ENCODE measurements at places on chromosomes 6 and 20.

DNA sequence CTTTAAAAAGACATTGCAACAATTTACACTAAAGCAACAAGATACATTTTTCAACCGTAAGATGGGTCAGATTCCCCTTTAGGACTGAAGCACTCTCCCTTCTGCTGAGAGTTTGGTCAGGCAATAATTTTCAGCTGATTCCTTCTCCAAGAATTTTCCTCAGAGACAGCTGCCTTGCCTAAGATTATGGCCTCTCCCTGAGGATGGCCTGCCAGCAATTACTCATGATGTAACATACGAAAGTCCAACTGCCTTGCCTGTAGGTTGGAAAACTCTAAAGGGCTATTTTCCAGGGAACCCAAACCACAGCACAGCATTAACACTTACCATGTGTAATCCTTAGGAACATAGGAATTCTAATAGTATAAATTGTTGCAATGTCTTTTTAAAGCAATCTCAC is 229.1 kb upstream of the FLRT3 start:
- DNase-seq: no peak

DNA sequence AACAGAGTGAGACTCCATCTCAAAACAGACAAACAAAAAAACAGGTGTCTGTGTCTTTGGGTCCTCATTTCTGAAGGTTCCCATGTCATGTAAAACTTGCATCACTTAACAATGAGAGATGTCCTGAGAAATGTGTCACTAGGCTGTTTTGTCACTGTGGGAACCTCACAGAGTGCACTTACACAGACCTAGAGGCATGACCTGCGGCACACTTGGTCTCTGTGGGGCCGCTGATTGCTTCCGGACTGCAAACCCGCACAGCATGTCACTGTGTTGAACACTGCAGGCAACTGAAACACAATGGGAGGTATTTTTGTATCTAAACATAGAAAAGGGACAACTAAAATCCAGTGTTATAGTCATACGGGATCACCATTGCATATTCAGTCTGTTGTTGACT is 42.3 kb upstream of the TMEM181 start:
- DNase-seq: peak; percentile 43

DNA sequence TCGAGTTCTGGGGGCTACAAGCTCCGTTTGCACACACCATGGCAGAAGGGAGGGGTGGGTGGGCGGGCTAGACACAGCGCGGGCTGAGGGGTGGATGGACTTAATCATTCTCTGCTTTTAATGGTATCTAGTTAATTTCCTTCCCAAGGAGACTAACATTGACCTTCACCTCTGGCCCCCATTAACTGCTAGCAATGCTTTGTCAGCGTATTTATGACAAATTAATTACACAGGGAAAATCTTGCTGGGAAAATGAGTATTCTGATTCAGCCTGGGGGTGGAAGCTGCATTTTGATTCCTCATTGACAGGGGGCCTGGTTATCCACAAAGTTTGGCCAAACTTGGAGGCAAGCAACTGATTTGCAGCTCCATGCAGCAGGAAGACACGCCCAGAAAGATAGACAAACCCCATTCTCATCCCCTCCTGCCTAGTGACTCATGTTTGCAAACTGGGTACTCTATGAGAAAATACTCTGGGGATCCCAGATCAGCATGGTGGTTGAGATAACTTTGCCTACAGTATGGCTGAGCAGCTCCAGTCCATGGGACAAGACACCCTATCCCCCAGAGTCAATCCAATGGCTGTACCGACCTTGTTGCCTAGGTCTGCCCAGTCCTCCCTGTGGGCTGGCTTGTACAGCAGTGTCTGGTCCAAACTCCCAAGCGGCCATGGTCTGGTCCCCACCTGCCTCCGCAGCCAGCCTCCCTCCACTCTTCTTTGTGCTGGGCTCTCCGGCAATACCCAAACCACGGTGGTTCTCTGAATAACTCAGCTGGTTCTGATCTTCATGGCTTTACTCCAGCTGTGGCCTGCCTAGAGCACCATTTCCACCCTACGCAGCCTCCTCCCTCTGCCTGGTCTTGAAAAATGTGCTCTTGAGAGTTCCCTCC is 19.7 kb downstream of the ZBP1 start:
- DNase-seq: no peak

DNA sequence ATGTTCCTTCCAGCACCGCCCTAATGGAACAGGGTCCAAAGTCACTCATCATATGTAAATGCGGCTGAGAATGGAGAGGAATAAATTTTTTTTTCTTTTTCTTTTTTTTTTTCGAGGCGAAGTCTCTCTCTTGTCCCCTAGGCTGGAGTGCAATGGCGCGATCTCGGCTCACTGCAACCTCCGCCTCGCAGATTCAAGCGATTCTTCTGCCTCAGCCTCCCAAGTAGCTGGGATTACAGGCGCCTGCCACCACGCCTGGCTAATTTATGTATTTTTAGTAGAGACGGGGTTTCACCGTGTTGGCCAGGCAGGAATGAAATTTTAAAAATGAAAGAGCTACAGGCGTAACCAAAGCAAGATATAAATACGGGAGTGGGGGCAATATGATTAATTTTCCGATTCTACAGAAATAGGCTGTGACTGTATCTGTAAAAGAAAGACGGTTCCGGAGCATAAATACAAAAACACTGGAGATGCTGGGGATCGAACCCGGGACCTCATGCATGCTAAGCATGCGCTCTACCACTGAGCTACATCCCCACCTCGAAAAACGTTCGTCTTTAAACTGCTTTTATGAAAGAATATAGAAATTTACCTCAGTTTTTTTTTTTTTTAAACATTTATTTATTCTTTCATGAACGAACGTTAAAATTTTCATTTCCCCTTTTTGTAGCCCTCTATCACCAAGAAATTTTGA is 132.2 kb downstream of the GPX5 start:
- DNase-seq: peak; percentile 64

- DNase-seq: peak; percentile 90
Measured at GRCh38 chr6:105136431-105137350, 43.1 kb downstream of the POPDC3 start.

Measured in NCI-H69 (cell line).